ENCODE measurements at places on chromosomes 7 and 10. TPM values are rescaled to one million over a fixed set of nuclear protein-coding genes. Genes with fewer than 3 reads are reported as not detected.

The OR2A1 gene
- not detected for total RNA-seq

GRCh38 chr7:74449809-74450397 is 3.8 kb upstream of the GTF2IRD1 start:
- DNase-seq = peak; percentile 81

The MYL10 gene
- not detected for total RNA-seq

GRCh38 chr7:36613031-36613614 is 111.2 kb downstream of the AOAH start:
- DNase-seq = no peak

Data from activated naive CD4-positive, alpha-beta T cell treated with anti-CD3 and anti-CD28 coated beads for 36 hours (primary cell).